ENCODE measurements at places on chromosomes 6 and 20.

DNA sequence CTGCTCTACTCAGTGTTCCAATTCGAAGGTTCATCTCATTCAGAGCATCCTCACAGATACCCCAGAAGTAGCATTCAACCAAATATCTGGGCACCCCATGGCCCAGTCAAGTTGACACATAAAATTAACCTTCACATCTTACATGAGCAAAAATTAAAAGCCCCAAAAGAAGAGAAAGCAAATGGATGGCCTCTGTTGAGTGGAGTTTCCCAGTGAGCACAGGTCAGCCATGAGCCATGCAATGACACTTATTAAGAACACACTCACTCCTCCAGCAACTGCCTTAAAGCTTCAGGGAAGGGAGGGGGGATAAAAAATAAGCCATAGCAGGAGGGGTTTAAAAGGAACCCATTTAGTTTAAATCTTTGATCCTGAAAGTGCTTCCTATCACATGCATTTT, 14.6 kb upstream of the THBS2 start:
- no peak for ATAC-seq

GRCh38 chr6:6795393-6795792, 206.9 kb downstream of the LY86 start:
- ATAC-seq, result no peak

GRCh38 chr6:149093643-149094042, 223.9 kb upstream of the TAB2 start:
- ATAC-seq, result no peak

DNA sequence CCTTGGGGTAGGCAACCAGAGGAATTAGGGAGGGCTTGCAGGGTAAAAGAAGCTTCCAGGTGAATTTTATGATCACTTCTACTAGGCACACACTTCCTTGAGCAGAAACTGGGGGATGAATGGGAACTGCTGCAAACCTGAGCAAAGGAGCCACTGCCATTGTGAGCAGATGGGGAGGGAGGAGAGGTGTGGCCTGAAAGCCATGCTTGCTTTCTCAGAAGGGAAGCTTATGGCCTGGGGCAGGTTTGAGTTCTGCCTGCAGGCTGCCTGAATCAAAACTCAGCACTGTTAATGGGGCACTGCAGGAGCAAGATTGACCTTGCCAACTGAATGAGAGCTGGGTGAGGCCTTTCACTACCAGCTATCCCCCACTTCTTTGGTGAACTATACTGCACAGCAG, 328.1 kb downstream of the NKAIN2 start:
- ATAC-seq, result no peak

DNA sequence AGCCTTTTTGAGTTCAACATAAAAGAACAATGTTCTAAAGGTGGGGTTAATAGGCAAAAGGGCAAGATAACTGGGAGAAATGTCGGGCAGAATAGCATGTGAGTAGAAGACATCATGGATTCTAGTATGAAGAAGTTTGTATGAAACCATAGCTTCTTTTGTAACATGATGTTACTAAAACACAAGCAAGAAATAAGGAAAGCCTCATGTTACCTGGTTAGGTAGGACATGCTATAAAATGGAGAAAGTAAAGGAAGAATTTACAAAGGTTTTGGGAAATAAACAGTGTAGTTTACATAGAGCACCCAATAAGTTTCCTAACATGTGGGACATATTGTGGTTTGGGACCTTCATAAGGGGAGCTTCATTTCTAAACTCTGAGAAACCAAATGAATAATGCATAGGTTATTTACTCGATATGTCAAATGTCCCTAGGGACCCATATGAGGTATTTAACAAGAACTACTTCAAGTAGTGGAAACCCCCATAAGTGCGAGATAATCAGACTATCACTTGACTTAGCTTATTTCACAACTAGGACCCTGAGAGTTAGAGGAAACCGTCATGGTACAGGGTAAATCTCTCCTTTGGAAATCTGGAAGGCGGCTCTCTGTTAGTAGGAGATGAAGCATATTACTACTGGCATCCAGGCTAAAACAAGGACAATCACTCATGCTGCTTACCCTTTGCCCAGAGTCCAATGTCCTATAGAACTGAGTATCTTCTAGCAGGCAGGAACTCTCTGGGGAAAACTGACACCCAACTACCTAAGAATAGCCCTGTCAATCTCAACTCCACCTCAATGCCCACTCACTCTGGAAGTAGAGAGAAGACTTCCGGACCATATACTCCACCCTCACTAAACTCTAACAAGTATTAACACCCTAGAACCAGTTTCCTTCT, 57.5 kb downstream of the ILRUN start:
- no peak for ATAC-seq

GRCh38 chr6:70575899-70576495, 9.3 kb downstream of the SDHAF4 start:
- ATAC-seq, result no peak

DNA sequence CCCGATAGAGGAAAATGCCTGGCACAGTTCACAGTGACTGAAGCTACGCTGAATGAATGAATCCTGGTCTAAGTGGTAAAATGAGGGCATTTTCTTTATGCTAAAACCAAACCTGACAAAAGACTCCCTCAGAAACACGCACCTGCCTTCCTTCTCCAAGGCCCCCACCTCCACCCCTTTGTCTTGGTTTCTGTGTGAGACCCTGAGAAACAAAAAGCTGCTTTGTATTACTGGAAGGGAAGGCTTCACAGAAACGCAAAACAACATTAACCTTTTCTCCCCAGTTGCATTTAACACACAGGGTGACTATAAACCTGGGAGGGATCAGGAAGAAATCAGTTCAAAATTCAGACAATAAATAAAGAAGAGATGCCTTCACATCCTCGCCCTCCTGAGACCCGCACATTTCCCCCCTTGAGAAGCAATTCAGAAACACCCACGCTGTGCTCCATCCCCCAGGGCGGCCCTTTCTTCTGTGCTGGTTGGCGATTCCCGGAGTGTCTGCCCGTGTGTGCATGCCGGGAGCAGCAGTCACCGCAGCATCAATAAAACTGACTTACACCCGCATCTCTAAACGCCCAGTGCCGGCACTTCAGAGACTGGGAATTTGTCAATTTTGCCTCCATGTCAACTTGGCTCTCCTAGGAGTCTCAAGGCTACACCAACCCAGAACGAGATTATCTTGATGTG, 67.2 kb upstream of the TRAF3IP2 start:
- no peak for ATAC-seq

GRCh38 chr6:136604928-136605510, 54.8 kb upstream of the MAP7 start:
- no peak for ATAC-seq

DNA sequence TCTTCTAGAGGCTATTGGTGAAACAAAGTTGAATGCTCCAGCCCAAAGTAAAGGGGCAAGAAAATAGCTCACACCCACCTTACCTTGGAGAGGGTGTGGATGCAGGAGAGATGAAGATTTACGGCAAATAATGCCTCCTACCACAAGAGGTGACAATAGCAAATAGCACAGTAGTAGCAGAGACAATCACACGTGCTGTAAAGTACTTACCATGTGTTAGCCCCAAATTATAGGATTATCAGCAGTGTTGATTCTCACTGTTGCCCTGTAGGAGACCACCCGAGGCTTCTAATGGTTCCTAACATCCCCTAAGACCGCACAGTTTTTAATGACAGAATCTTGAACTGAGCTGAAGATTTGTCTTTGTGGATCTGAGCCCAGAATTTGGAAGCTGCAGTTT, 94.8 kb upstream of the FOXA2 start:
- no peak for ATAC-seq

GRCh38 chr20:56773749-56774148, 144.6 kb downstream of the TFAP2C start:
- ATAC-seq, result no peak

GRCh38 chr6:15421945-15422733, 176.3 kb downstream of the JARID2 start:
- ATAC-seq, result no peak

DNA sequence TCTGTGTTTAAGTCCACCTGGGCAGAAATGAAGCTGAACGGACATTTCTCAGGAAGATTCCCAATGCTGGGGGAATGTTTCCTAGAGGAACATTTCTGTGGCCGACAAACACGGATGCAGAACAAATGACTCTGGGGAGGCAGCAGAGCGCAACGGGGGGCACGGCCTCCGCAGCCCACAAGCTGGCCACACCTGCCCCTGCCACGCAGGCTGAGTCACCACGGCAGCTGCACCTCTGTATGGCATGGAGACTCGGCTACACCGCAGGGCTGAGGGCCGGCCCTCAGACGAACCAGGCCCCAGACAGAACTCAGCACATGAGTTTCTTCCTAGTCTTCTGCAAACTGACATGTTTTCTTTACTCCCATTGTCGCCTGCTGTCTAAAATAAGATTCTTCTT, 10.0 kb upstream of the PRR18 start:
- no peak for ATAC-seq

- ATAC-seq, result peak; percentile 91
These were observed 390.1 kb downstream of the PLCB1 start for GRCh38 chr20:8522168-8522567.

DNA sequence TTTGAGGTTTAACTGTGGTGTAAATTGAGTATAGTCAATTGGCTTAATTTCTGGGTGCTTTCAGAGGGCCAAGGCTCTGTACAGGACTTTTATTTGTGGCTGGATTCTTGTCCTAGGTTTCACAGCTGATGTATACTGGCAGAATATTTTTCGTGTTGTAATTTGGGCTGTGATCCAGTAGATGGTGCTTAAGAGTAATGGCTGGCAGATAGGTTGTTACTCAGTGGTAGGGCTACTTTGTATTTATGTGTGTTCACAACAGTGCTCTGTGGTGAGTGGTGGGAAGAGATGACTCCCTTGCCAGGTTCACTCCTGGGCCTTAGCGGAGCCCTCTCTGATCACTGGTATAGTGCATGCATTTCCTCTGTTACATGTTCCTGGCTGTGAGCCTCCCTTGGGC, 34.5 kb upstream of the FERMT1 start:
- no peak for ATAC-seq

DNA sequence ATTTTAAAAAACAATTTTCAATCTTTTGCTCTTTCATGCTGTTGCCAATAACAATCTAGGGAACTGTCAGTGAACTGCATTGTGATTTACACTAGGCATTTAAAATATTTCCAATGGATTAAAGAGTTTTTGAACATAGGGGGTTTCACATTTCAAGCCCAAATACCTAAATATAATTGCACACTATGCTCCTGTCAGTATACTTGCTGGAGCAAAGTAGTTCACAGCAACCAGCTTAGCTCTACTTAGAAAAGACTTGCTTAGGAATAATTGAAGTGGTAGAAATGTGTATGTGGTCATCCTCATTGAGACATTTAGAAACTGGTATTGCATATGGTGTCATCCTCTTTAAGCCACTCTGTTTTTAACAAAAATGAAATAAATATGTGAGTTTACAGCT, 41.7 kb upstream of the REV3L start:
- no peak for ATAC-seq

DNA sequence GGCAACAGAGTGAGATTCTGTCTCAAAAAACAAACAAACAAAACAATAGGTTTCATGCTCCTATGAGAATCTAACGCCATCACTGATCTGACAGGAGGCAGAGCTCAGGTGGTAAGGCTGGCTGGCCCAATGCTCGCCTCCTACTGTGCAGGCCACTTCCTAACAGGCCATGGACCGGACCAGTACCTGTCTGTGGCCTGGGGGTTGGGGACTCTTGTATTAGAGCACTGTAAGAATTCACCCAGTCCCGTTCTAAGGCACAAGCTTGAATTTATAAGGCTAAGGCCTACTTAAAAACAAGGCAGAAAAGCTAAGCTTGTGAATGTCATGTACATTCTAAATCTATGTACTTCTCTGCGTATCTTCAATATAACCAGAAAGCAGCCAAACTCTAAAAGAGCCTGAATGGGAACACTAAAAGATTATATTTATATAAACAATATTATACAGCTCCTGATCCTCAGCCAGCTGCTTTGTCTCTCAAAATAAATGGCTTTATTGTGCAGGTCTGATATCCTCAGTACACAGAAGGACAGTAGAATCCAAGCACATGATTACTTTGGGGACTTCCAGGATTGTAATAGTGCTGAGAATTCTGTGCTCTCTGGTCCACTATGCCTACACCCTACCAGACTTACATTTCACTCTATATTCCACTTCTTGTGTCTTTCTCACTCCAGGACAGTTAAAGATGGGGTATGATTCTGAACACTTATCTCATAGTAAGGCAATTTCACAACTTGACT, 64.5 kb upstream of the DST start:
- no peak for ATAC-seq
